ENCODE measurements at places on chromosomes 2 and 18.

GRCh38 chr2:189685540-189686229 is 11.2 kb downstream of the ANKAR start:
- DNase-seq, result no peak

DNA sequence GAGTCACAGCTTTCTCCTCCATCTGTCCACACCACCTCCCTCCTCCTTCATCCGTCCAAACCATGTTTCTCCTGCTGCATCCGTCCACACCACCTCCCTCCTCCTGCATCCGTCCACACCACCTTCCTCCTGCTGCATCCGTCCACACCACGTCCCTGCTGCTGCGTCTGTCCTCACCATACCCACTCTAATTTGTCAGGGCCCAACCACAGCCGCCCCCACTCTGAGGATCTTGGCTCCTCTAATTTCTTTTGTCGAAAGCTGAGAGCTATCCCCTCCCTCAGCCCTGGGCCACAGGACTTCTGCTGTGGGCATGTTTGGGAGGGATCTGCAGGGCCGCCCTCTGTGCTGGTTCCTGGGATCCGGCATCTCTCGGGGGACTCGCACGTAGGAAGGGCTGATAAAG is 67.4 kb downstream of the TPO start:
- DNase-seq, result no peak

DNA sequence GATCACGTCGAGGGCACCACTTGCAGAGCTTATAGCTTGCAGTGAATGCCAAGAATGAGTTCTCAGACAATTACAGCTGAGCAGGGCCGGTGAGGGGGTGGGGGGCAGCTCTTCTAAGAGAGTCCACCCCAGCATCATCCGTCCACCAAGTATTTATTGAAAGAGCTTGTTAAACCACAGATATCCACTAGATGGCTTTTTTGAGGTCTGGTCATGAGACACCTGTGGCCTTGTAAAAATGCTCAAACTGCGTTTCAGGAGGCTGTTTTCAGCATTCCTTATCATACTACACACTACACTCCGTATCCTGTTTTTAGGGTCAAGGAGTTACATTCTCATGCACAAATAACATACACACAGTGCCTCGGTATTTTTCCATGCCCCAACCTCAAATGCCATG is 51.5 kb downstream of the DNAJC10 start:
- no peak for DNase-seq

GRCh38 chr2:17311771-17312511 is 206.3 kb downstream of the RAD51AP2 start:
- DNase-seq, result no peak

DNA sequence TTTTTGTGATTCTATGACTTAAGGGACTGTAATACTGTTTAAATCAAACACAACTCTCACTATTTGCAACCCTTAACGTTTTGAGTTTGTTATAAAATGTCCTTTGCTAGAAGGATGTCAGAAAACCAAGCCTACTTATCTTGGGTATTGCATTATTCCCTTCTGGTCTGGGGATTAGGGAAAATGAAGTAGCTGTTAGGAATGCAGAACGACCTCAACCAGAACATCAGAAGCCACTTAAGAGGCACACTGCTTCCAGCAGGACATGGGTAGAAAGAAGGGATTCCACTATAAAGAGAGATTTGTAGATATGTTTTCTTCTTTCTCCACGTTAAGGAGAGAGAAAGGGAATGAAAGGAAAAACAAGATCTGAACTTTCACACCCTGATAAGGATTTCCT is 101.2 kb downstream of the SETBP1 start:
- DNase-seq, result no peak

DNA sequence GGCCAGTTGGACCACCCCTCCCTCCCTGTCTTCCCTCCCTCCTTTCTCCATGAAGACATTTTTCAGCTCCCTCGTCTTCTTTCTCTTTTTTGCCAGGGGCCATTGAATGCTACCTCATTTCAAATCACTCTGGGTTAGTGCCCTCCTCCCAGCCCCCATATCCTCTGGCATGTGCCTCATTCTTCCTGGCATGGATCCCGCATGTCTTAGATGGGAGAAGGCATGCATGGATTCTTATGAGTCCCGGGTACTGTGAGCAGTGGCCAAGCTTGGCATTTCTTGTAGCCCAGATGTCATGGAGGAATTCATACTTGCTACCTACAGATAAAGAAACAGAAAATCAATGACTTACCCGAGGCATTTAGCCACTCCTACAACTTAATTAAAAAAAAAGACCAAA is 9.0 kb upstream of the HAAO start:
- no peak for DNase-seq

DNA sequence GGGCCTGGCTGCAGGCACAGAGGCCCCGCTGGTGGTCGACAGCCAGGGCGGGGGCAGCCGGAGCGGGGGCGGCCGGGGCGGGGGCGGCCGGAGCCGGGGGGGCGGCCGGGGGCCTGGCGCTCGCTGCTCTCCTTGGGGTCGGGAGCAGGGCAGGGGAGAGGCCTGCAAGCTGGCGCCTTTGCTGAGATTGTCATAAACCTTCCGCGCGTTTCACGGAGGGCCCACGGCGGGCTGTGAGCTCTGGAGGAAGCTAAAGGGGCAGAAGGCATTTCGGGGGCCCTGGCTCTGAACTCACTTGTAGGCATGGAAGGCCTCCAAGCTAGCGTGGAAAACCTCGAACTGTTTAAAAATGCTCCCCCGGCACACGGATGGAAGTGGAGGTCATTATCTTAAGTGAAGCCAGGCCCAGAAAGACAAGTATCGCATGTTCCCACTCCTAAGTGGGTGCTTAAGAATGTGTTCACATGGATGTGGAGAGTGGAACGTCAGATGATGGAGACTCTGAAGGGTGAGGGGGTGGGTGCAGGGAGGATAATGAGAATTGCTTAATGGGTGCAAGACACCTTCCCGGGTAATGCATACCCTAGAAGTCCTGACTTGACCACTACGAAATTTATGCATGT is 629 bp downstream of the PRELID3A start:
- no peak for DNase-seq

DNA sequence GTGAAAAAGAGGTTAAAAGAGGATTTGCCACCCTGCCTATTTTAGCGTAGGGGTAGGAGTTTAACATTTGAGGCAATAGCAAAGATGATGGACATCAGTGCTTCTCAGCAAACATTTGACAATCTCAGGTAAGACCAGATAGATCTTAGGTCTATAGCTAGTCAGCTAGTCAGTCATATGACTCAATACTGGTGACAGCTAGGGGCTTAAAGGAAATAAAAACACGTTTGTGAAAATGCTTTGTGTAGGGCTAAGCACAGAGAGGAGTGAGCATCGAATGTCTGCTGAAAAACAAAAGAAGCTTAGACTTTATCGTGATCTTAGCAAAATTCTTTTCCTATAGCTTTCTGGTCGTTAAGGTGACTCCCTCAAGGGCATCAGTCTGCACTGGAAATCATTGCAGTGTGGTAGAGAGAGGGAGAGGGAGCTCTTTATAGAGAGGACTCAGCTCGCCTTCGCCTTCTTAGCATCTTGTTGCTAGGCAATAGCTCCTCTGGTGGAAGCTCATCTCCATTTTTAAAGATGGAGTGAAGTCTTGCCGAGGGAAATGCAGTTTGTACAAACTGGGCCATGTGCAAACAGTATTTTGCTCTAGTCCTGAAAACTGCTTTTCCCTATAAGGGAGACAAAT is 62.8 kb upstream of the SLC38A11 start:
- DNase-seq, result no peak

GRCh38 chr2:226078666-226079065 is 679.2 kb downstream of the NYAP2 start:
- no peak for DNase-seq

- no peak for DNase-seq
Observed at GRCh38 chr2:240074545-240074944, 21.2 kb upstream of the OR6B3 start.

DNA sequence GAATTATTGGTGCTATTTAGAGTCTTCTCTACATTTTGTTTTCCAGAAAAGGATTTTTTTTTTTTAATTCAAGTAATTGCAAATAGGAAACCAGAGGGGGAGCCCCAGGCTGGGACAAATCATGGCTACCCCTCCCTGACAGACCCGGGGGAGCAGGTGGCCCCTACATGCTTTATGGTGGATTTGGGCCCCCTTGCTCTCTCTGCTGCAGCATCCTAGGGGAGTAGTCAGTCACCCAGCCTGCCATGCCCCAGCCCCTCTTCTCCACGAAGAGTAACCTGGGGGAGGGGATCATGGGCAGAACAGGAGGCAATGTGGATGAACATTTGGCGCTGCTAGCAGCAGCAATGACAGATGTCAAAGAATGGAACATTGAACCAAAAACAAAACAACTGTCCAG is 4.6 kb downstream of the C2orf81 start:
- no peak for DNase-seq

DNA sequence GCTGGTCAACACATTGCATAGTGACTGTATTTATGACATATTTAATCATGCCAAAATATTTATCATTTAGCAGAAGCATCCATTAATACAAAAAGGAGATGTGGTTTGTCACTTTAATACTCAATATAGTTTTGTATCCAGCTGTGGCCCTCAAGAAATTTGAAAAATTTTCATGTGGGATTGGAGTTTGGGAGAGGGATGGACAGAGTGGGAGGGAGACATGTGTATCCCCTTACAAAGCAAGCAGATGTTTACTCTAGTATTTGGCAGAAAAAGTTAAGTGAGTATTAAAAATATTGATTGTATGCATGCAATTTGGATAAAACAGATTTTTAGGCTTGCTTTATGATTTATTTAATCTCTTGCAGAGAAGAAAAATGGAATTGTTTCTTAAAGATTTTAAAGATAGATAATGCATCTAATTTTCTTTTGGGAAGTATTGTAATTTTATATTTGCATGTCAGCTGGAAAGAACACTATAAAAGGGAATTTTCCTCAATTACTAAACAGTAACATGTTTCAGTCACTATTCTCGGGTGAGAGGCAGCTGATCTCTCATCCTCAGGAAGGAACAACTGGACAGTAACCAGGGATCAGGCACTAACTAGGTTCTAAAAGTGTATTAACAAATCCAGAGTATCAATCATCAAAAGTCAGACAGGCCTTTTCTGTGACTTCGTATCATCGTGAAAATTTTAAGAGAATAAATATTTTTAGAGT is 1184.7 kb upstream of the NXPH2 start:
- no peak for DNase-seq

DNA sequence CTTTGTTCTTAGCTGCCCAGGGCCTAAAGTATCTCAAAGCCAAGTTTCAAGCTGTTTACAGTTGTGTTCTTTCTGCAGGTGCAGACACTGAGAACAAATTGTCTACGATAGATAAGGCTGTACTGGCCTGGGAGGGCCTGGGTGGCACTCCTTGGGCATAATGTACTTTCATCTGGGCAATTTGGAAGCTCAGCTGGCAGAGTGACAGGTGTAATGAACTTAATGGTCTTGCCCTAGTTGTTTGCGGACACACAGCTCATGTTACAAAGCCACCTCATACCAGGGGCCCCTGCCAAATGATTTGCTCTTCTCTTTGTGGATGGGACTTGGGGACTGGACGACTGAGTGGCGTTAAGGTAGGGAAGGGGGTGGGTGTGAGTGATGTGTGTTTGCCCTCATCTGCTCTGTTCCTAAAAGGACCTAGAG is 4.3 kb downstream of the LDLRAD4 start:
- no peak for DNase-seq

GRCh38 chr2:148967578-148967977 is 70.9 kb upstream of the LYPD6B start:
- no peak for DNase-seq

- no peak for DNase-seq
Observed at GRCh38 chr2:161103451-161103831, 56.8 kb upstream of the TANK start.

DNA sequence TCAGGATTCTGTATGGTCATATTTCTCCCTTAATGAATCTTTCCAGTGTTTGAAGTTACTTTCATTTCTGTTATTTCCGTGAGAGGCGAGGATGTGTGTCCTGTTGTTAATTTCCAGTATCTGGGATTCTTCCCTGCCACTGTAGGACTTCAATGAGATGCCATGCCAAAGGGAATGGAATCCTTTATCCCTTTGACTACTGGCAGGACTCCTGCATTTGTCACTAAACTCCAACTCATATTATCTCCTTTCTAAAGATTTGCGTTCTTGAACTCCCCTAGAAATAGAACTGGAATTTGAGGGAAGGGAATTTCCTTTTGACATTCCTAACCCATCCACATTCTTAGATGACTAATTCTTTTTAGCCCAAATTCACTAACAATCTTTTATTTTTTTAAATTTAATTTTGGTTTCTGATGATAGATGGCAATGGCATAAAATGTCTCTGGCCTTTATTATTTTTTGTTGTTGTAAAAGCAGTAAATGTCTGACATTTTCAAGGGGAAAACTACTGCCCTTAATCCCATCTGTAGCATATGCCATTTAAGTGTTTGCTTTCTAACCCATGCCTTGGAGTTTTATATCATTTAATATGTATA is 87.8 kb upstream of the EML6 start:
- DNase-seq, result no peak

DNA sequence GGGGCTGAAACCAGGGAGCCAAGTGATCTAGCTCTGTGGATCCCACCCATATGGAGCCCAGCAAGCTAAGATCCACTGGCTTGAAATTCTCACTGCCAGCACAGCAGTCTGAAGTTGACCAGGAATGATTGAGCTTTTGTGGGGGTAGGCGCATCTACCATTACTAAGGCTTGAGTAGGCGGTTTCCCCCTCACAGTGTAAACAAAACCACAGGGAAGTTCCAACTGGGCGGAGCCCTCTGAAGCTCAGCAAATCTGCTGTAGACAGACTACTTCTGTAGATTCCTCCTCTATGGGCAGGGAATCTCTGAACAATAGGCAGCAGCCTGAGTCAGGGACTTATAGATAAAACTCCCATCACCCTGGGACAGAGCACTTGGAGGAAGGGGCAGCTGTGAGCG is 96.7 kb downstream of the CCDC148 start:
- no peak for DNase-seq

DNA sequence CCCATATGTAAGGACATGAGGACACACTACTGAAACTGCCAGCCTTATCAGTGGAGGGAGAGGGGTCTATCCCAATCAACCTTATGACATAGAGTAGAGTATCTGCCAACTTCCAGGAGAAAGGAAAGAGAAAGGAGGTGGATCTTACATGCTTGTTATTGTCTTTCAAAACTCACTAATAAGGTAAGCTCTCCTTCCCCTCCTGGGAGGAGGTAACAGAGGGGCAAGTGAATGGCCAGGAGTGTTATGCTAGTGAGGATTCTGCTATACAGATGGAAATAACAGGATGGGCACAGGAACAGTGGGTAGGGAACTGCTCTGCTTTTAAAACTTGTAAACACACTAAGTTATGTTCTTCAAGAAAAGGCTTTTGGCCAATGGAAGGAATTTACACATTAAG is 1020.1 kb downstream of the TDRD15 start:
- DNase-seq, result no peak

GRCh38 chr2:157894694-157895435 is 18.7 kb upstream of the ACVR1 start:
- no peak for DNase-seq

- no peak for DNase-seq
Observed at GRCh38 chr2:63980794-63981193, 38.4 kb downstream of the VPS54 start.

DNA sequence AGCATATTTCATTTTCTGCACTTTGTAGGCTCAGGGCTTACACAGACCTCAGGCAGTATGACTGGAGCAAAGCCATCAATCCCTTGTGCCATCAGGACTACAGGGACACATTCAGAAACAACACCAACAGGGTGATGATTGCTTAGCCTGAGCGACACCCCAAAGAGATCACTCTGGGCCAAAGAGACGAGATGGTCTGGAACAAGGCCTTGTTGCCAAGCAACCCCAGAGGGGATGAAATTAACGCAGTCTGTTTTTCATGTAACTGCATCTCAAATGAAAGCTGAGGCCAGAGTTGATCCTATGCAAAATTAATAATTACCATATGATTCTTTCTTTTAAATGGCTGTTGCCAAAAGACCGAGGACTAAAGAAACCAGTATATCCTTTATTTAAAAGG is 20.2 kb upstream of the B3GNT2 start:
- no peak for DNase-seq

Measured in stimulated activated CD8-positive, alpha-beta memory T cell treated with anti-CD3 and anti-CD28 coated beads, Interleukin-7, amount 100 ng/mL, for 1 hour (primary cell).